ENCODE measurements at places on chromosomes 5 and 9. TPM values are rescaled to one million over a fixed set of nuclear protein-coding genes. Genes with fewer than 3 reads are reported as not detected.

DNA sequence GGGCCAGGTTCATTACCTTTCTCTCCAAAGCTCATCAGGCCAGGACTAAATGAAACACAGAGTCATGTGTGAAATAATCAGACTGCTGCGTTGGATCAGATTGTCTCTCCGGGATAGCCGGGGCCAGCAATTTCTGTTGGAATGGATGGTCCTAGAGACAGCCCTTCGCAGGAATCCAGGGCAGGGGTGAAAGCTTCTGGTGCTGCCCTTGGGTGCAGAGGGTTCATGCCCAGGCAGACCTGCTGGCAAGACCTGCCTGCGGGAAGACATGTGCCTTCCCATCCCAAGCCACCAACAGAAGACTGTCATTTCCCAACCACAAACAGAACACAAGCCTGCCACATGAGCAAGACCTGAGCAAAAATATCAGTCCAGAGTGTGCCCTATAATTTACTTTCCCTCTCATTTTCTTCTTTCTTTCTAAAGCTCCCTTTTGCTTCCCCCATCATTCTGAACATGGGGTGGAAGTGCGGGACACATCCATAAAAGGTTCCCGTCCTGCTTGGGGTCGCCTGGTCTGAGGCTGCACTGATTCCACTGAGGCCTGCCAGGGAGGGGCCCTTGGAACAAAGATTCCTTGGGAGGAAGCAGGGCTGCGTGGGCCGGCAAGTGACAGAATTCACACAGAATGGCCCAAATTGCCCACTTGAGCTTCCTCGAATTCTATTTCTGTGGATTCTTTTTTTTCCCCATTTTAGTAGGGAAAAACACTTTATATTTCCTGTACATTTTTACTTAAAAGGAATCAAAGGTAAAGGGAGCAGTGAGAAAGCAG lies 57.3 kb downstream of the UBE2QL1 start:
- DNase-seq: no peak

DNA sequence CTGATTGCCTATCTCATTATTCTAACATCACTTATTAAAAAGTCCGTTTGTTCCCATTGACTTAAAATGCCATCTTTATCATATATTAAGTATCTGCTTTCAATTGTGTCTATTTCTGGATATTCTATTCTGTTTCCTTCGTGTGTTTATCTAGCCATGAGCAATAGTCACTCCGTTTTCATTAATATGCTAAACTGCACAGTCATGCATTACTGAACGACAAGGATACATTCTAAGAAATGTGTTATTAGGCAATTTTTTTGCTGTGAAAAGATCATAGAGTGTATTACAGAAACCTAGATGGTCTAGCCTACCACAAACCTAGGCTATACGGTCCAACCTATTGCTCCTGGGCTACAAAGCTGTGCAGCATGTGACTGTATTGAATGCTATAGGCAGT lies 482.9 kb downstream of the IRX1 start:
- no peak for DNase-seq

GRCh38 chr9:70046274-70047070 lies 2.8 kb downstream of the MAMDC2 start:
- DNase-seq: no peak

DNA sequence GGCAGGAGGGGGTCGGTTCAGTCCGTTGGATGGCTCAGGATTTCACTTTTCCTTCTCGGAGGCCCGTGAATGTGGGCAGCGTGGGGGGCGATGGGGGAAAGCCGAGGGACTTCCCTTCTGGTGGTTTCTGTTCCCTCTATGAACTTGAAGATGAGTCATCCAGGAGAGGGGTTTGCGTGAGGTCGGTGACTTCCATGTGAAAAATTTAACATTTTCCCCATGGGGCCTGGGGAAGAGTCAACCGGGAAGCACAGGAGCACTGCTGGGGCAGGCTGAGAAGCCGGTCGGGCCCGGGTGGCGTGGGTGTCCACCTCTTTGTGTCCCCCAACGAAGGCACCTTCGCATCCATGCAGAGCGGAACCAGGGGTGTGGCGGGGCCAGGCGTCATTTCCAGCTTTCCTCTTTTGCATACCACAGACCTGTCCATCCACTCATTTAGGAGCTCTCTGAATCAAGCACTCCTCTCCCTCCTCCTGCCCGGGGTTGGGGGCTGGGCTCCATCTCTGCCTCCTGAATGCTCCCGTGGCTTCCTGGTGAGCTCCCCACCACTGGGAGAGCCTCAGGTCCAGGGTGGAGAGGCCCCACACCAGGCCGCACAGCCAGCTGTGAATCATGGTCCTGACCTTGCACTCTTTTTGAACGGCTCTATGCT lies 68.4 kb downstream of the ANKRD33B start:
- DNase-seq: no peak

GRCh38 chr5:89535411-89535810 lies 652.4 kb upstream of the MEF2C start:
- DNase-seq: no peak

DNA sequence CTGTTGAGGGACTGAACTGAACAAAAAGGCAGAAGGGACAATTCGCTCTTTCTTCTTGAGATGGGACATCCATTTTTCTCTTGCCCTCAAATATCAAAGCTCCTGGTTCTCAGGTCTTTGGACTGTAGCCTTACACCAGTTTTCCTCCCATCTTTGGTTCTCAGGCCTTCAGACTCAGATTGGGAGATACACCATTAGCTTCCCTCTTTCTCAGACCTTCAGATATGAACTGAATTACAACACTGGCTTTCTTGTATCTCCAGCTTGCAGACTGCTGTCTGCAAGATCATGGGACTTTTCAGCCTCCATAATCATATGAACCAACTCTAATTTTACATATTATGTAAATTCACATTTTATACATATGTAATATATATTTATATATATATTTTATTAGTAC lies 12.6 kb upstream of the CCNG1 start:
- no peak for DNase-seq

GRCh38 chr9:73426269-73426668 lies 274.6 kb downstream of the ANXA1 start:
- no peak for DNase-seq

GRCh38 chr9:6567140-6567591 lies 78.4 kb downstream of the GLDC start:
- no peak for DNase-seq

GRCh38 chr5:36599986-36600779 lies 6.2 kb upstream of the SLC1A3 start:
- DNase-seq: no peak

GRCh38 chr5:101292199-101292598 lies 389.1 kb upstream of the ST8SIA4 start:
- DNase-seq: no peak

DNA sequence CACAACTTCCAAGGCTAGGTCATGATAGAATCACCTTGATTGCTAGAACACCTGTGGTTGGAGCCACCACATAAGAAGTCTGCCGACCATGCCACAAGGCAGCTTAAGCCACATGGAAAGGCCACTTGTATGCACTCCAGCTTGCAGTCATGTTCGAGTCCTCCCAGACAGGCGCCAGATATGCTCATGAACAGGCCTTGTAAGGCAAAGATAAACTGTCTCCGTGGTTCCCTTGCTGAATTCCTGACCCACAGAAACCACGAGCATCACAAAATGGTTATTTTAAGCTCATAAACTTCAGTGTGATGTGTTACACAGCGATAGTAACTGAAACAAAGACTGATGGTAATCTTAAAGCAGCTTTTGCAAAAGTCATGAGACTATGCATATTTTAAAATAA lies 188.4 kb upstream of the DAPK1 start:
- DNase-seq: no peak

DNA sequence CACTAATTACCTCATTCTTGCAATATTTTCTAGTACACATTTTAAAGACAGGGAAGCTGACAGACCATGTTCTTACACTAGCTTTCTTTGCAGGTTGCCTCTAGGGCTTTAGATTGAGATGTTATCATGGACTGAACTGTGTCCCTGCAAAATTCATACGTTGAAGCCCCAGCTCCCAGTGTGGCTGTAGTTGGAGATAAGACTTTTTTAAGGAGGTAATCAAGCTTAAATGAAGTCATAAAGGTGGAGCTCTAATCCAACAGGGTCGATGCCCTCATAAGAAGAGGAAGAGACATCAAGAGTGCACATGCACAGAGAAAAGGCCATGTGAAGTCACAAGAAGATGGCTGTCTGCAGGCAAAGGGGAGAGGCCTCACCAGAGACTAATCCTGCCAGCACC lies 471.2 kb upstream of the ACTBL2 start:
- no peak for DNase-seq

DNA sequence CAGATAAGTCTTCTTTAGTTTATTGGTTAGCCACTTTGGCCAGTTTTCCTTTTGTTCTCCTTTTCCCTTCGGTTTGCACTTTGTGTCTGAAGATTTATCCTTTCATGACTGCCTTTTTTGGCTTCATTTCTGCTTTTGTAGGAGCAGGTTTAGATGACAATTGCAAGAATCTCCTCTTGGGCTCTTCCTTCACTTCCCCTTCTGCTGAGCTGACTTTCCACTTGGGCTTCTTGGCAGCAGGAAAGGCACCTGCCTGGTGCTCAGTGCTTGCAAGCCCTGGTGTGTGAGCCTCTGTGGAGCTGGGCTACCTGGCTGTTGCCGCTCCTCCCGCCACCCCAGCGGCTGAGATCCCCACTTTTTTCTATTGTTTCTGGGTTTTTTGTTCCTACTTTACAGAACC lies 7.3 kb downstream of the CCDC112 start:
- DNase-seq: no peak

- no peak for DNase-seq
Measured at GRCh38 chr5:90054612-90055011, 354.9 kb downstream of the CETN3 start.

DNA sequence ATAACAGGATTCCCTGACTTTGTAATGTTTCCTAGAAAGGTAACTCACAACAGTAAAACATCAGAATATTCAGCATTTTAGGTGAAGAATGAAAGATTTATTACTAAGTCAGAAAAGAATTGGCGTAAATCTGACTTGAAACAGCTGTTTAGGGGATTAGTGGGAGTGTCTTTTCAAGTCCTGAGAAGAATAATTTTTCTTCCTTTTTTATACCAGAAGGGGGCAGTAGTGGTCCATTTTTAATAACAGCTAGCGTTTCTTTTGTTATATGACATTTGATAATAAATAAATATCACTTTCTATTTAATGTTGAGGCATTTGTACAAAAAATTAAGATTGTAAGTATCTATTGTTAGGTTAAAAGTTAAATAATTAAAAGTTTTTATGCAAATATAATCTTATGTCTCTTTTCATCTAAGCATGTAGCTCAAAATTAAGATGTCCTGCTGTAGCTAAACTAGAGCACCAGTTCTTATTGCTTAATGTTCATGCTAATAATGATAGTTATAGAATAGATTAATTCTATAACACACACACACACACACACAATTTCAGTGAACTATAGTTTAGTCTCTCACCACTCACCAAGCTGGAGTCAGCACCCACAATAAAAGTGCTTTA lies 258.7 kb upstream of the ARRDC3 start:
- no peak for DNase-seq

DNA sequence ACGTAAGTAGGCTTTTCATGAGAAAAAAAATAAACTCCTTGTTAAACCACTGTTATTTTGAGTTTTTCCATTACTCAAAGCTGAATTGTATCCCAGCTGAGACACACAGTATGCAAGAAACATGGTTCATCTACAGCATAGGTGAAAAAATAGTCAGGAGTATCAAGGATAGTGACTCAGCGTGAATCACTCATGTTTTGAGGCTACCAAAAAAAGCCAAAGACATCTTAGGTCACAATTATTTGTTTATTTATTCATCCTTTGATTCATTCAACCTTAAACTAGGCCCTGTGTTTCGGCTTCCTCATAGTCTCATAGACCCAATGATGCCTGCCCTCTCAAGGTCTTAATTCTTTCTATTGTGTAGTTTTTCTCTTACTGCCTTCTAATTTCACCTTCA lies 32.9 kb upstream of the STX17 start:
- DNase-seq: no peak

Gene CCT5
- polyA plus RNA-seq: 54.7 TPM

Gene KCNV2
- polyA plus RNA-seq: not detected

Gene LHX3
- polyA plus RNA-seq: not detected

Gene SUSD3
- polyA plus RNA-seq: 0.74 TPM

Gene LRRC26
- not detected for polyA plus RNA-seq

Gene CCL27
- polyA plus RNA-seq: 0.45 TPM

Gene FAM221B
- not detected for polyA plus RNA-seq

Gene FAM78A
- 27.3 TPM for polyA plus RNA-seq

Gene PCDHGC5
- 0.38 TPM for polyA plus RNA-seq
